ENCODE measurements at places on chromosomes 11 and 22.

DNA sequence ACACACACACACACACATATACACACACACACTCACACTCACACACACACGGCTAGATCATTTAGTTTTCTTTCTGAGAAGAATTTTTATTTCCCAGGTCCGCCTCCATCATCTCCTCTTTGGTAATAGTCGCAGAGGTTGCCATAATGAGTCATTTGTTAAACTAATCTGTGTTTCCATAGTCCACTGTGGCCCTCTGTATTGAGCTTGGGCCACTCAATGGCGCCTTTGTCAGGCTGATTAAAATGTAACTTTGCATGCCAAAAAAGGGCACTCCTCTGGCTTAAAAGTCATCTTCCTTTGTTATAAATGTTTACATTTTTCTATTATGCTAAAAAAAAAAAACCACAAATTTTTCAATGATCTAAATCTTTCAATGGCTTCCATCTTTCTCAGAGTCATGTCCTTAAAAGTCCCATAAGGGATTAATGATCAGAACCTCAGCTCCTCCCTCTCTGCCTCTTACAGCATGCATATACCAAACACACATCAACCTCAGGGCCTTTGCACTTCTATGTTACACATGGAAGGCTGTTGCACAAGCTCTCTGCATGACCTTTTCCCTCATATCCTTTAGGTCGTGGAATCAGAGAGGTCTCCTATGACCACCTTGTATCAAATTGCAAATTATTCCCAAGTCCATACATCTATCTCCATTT, 35.3 kb downstream of the EHF start:
- no peak for DNase-seq

GRCh38 chr11:124276081-124276480, 19.9 kb downstream of the OR8G5 start:
- DNase-seq = no peak

DNA sequence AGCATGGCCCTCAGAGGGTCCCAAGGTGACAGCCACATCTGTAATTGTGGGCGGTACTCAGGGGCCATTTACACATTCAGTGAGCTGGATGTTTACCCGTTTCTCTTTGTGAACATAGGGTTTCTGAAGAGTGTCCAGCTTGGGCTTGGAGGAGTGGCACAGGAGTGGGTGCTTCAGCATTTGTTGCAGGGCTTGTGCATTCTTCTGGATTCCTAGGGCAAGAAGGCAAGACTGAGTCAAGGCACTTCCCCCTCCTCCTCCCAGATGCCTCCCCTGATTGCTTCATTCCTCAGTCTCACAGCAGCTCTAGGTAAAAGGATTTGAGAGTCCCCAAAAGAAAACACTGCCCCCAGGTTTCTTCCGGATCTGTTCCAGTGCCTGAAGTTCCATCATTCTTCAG, 95.4 kb downstream of the RNF169 start:
- DNase-seq = no peak

DNA sequence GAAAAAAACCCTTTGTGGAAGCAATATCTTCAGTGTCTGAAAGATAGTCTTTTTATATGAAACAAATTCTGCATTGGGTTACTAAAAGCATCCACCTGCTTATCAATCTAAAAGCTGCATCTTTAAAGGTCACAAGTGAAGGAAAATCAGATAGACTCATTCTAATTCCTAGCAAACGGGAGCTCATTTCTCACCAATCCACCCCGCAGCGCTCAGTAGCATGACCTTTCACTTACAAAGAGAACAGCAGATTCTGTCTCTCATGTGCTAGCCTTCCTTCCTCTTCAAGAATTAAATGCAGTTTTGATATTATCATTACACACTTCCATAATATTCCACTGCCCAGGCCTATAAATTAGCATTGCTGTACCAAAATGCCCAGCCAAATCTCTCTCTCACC, 212.9 kb downstream of the CADM1 start:
- DNase-seq = no peak

- DNase-seq = no peak
Observed at GRCh38 chr11:2561696-2562581, 117.1 kb downstream of the KCNQ1 start.
